ENCODE measurements at places on chromosomes 16 and 17.

DNA sequence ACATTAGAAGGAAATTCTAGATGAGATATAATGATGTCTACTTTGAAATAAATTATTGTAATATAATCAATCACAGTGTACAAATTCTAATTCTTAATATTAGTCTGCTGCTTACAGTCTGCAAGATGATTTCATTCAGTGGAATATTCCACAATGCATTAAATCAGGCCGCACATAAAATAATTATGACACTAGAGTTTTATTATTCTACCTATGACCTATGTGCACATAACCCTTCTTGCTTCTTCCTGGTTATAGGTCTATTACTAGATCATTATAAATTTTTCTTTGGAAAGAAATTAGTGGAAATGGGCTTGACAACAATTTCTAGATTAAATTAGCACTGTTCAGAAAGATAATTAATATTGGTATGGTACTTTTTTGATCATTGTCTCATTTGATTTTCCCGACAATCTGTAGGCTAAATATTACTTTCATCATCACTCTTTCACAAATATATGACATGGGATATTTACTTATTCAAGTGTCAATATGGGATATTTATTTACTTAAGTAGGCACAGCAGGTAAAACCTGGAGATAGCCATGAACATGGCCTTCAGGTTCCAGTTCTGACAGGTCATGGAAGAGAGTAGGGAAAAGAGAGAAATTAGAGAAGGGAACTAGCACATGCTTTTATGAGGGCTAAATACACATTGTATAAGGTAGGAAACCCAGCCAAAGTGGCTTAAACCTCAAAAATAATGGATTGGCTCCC, 476.4 kb downstream of the TOX3 start:
- DNase-seq: no peak

DNA sequence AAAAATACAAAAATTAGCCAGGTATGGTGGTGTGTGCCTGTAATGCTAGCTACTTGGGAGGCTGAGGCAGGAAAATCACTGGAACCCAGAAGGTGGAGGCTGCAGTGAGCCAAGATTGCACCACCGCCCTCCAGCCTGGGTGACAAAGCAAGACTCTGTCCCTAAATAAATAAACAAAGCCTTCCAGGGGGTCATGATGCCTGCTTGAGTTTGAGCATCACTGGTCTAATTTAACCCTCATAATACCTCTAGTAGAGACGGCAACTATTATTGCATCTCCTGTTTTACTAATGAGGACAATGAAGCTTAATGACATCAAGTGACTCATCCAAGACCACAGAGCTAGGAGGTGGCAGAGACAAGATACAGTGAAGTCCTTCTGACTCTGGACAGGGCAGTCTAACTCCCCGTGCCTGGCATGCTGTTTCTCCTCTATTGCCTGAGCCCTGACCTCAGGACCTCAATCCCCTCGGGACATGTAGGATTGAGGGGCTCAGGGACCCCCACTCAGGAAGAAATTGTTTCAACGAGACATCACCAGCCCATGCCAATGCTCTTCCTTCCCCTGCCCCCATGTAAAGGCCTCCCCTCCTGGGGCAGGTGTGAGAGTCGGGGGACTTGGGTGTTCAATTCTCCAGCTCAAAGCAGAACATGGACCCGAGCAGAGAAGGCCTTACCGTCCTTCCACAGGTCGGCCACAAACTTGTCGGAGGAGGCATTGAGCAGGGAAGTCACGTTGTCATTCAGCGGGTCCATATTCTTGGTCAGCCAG, 102.9 kb downstream of the NDE1 start:
- no peak for DNase-seq

DNA sequence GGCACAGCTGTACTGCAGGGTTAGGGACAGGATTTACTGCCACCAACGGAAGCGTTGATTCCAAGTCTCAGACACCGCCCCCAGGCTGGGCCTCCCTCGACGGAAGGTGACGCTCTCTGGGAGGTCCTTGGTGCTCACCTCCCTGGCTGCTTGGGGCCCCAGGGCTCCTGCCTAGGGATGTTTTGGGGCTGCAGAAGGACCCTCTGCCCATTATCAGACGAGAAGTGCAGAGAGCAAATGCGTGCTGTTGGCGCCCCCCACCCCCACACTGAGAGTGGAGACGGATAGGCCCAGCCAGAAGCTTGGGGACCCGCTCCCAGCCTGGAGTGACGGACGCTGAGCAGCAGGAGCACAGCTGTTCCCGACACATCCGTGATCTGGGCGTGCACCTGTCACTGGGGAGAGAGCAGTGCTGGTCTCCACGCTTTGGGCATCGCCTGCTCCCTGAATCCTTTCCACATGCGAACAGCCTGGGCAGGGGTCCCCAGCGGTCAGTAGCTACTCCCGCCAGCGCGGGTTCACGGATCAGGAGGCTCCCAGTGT, 5.1 kb upstream of the SOX8 start:
- DNase-seq: peak; percentile 31

GRCh38 chr16:3514621-3515020, 13.8 kb downstream of the CLUAP1 start:
- DNase-seq: no peak

DNA sequence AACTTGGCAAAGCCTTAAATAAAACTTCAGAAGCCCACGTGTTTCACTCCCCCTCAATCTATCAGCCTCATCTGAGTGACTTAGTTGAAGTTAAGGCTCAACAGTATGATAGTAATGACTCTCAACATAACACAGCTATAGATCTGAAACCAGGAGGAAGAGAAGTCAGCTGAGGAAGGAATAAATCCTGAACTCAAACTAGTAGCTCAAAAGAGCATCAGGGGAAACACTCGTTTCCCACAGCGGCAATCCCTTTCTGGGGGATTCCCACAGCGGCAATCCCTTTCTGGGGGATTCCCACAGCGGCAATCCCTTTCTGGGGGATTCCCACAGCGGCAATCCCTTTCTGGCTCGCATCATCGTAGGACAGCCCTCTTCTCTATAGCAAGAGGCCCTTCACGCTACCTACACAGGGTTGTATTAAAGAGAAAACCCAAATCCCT, 56.8 kb downstream of the ZZEF1 start:
- no peak for DNase-seq

DNA sequence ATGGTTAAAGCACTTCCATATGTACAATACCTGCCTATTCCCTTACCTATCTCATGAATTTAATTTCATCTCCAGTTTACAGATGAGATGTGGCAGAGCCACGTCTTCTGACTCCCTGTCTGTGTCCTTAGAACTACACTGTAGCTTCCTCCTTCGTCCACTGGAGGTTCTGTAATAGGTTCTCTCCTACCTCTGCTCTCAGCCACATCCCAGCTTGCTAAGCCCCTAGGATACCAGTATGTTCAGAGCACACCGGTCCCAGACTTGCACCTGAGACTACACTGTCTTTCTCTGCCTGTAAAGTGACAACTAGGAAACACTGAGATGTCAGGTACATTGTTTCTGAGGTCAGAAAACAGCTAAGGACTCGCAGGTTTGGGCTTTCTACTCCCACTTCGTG, 3.8 kb upstream of the RASL10B start:
- DNase-seq: no peak

DNA sequence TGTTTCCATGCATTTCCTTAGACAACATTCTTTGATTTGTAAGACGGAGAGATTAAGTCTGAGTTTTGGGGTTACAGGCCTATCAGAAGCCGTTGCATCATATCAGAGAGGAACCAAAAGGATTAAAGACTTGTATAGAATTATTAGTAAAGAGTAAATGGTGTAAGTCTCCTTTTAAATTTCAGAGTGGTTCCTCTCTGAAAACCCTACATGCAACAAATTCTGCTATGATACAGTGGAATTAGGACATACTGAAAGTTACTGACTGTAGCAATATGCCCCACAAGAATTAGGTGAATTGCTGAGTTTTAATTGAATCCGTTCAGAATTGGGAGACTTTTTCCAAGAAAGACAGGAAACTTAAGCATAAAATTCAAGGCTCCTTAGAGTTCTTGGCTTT, 221.6 kb downstream of the FTO start:
- no peak for DNase-seq

GRCh38 chr17:80765241-80765961, 220.8 kb downstream of the RPTOR start:
- DNase-seq: no peak

- DNase-seq: peak; percentile 18
These were observed 190.4 kb downstream of the USP22 start for GRCh38 chr17:20852239-20852989.

- DNase-seq: no peak
These were observed 54.8 kb downstream of the VMP1 start for GRCh38 chr17:59762049-59762823.

- no peak for DNase-seq
These were observed 17.5 kb downstream of the EMC8 start for GRCh38 chr16:85781695-85782370.

GRCh38 chr16:11355862-11356261, 10.6 kb downstream of the RMI2 start:
- DNase-seq: no peak

DNA sequence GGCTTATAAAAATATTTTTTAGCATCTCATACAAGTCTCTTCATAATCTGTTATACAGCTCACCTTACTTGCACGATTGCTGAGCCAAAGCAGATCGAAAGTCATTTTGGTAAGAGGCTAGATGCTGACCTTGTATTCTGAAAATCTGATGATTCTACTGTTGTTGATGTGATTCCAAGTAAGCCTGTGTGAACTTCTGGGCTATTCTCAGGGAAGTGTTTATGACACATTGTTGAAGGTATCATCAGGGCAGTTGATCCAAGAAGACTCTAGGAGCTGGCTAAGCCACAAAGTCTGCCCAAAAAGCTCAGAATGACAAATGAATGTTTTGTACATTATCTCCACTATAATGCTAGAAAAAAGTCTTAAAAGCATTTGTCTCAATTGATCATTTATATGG, 16.0 kb downstream of the OMG start:
- no peak for DNase-seq

DNA sequence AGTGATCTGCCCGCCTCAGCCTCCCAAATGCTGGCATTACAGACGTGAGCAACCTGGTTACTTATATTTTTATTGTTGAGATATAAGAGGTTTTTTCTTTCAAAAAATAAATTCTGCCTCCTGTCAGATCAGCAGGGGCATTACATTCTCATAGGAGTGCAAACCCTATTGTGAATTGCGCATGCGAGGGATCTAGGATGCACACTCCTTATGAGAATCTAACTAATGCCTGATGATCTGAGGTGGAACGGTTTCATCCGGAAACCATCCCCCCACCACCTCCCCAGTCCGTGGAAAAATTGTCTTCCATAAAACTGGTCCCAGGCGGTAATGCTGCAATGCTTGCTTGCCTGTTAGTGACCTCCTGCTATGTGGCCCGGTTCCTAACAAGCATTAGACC, 7.5 kb upstream of the CNEP1R1 start:
- no peak for DNase-seq

DNA sequence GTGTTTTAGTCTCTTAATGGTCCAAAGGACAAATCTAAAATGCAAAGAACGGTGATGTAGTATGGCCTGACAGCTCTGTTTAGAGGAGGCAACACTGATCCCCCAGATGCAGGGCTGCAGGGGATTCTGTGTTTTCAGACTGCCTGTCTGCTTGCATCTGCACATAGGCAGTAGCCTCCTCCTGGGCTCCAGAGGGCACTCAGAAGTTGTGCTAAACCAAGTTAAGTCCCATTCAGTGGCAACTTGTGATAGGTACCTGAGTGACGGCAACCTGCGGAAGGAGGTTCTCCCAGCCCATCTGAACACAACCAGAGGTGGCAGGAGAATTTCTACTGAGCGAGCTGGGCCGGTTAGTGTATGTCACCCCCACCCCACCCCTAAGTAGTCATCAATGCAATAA, 9.9 kb downstream of the HAS3 start:
- no peak for DNase-seq

- DNase-seq: no peak
These were observed 19.7 kb downstream of the RHBDL3 start for GRCh38 chr17:32285306-32285705.

GRCh38 chr17:73691321-73691766, 47.1 kb upstream of the SDK2 start:
- no peak for DNase-seq

DNA sequence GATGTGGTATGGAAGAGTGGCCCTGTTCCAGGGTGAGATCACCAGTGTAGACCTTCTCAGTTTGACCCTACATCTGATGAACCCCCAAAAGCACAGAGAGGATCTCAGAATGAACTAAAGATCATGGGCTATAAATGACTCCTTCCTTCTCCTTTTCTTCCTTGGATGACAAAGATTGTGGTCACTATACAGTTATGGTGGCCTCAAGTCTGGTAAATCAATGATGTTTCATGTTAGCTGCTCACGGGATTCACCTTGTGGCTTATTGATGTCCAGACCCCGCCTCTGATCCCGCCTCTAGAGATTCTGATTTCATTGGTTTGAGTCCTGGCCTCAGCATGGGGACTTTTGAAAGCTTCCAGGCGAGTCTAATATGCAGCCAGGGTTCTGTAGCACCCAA, 112.2 kb downstream of the PITPNC1 start:
- no peak for DNase-seq

GRCh38 chr16:89192956-89193575, 7.3 kb downstream of the SLC22A31 start:
- DNase-seq: peak; percentile 64

- DNase-seq: no peak
These were observed 150.2 kb upstream of the CACNG5 start for GRCh38 chr17:66684731-66685130.

DNA sequence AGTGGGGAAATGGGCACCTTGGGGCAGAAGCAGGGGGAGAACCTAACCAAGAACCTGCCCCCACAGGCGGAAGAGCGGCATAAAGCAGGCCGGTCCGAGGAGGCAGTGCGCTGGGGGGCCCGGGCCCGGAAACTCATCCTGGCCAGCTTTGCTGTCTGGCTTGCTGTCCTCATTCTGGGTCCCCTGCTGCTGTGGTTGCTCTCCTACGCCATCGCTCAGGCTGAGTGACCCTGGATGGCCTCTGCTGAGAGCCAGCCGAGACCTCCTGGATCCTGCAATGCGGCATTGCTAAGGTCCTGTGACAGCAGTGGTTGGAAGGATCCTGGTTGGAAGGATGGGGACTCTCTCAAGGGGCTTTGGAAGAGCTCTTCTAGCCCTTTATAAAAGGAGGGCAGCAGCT, 4.5 kb upstream of the PHKG2 start:
- no peak for DNase-seq

Measured in CD8-positive, alpha-beta T cell (primary cell).